NCI-H460 (cell line): ENCODE measurements at places on chromosomes 6 and 20. TPM values are rescaled to one million over a fixed set of nuclear protein-coding genes. Genes with fewer than 3 reads are reported as not detected.

The BANF2 gene
- total RNA-seq, result not detected in 2 replicates

GRCh38 chr6:143299253-143300166 lies 151.0 kb downstream of the ADAT2 start:
- no peak for DNase-seq

The REM1 gene
- not detected in 2 replicates for total RNA-seq

The POPDC3 gene
- 44.7 and 45.1 TPM in 2 replicates for total RNA-seq

- DNase-seq, result no peak
Measured at GRCh38 chr6:112802144-112802543, 455.0 kb downstream of the RFPL4B start.

The SNX5 gene
- total RNA-seq, result 209 and 213 TPM in 2 replicates

The SUMO4 gene
- 0.23 and 0.87 TPM in 2 replicates for total RNA-seq

DNA sequence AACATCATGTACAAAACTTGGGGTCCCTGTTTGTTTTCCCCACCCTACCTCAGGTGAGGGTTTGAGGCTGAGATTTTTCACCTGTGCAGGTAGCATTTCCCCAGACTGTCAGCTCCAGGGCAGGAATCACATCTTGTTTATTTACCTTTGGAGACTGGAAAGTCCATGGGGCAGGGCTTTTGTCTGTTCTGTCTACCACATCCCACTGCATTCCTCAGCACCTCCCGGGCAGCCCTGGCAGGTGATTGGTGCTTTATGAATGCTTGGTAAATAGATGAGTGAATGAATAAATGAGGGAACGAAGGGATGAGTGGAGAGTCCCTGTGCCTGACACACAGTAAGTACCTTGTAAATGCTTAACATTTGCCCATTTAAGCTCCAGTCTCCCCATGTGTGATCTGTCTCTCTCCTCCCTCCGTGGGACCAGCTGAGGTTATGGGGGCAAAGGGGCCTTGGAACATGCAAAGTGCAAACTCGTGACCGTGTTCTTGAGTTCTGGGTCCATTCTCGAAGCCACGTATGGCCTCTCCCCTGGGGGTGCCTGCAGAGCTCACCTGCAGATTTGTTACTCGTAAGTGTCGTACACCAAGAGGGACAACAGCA lies 69.7 kb upstream of the PMEPA1 start:
- DNase-seq, result no peak

The TRIM10 gene
- total RNA-seq, result not detected in 2 replicates

The ATP6V1G2 gene
- total RNA-seq, result 0.23 and 0.27 TPM in 2 replicates
